ENCODE measurements at places on chromosomes 12 and 14.
A peak's percentile ranks its signal among the peaks of the same experiment; 100 is the strongest.

DNA sequence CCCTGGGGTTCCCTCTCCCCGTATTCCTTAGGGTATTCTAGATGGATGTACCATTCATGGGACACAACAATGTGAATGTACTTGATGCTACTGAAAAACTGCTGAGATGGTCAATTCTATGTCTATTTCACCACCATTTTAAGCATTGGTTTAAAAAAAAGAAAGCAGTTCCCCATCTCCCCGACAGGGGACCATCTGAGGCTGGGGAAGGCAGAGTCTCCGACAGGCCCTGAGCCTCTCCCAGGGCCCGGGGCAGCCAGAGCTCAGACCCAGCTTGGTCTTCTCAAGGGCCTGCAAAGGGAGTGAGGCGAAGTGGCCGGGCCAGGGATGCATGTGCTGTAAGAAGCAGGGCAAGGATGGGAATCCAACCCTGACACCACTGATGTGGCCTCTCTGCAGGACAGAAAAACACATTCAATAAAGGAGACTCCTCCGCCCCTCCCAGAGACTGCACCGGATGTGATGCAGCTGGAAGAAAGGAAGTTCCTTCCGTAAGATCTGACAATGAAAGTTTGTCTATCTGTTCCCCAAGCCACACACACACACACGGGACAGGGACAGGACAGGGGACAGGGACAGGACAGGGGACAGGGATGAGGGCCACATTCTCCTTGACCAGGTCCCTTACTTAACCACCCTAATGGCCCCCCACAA, 234.1 kb downstream of the BCL11B start:
- no peak for DNase-seq

DNA sequence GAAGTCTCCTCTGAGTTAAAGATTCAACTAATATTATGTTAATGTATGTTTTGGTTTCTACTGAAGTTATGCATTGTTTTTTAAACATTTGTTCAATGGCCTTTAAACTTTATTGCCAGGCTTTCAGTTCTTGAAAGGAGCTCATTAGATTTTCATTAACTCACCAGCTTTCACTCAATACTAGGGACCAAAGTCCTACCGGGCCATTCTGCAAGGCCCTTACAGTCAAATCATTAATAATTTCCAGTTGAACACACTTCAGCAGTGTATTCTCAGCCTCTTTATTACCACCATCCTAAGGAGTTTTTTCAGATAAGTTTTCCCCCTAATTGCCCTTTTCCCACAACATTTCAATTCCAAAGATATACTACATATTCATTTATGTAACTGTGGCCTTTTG, 409.2 kb downstream of the DIO2 start:
- DNase-seq = no peak

- DNase-seq = no peak
These were observed 154.7 kb downstream of the ADGRD1 start for GRCh38 chr12:131108177-131108955.

GRCh38 chr14:101087614-101088394, 184.3 kb upstream of the RTL1 start:
- DNase-seq = no peak

- no peak for DNase-seq
These were observed 38.6 kb upstream of the NRXN3 start for GRCh38 chr14:78131616-78132015.

DNA sequence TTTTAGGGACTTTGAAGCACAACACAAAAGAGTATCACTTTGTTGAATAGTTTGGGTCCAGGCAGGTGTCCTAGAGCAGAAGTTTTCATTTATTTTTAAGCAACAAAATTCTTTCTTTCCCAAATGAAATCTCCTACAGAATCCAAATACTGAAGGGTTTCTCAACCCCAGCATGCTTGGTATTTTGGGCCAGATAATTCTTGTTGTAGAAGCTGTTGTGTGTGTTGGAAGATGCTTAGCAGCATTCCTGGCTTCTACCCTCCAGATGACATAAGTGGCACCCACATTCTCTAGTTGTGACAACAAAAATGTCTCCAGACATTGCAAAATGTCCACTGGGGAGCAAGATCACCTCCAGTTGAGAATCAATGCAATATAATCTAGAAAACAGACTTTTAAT, 97.8 kb downstream of the PRKCH start:
- DNase-seq = no peak

GRCh38 chr12:131454418-131455217, 256.3 kb upstream of the SFSWAP start:
- peak; percentile 10 for DNase-seq

DNA sequence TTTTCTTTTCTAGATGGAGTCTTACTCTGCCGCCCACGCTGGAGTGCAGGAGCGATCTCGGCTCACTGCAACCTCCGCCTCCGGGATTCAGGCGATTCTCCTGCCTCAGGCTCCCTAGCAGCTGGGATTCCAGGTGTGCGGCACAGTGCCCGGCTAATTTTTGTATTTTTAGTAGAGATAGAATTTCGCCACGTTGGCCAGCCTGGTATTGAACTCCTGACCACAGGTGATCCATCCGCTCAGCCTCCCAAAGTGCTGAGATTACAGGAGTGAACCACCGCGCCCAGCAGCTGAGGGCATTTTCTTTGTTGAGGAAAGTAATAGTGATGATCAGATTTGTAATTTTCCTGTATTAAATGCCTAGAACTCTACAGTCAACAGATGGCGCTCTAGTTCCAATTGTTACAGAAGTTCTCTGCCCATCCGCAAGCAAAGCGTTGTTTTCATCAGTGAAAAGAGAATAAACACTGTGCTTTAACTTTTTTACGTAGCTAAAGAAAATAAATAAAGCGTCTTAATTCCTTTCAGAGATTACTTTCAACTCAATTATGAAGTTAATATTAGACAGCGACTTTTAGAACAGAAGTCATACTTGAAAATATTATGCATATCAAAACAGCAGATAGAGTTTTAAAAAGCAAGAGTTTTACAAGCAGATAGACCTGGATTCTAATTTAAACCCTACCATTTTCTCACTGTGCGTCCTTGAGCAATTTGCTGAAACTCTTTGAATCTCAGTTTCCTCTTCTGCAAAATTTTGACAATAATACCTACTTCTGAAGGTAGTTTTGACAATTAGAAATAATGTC, 335.1 kb downstream of the DUSP6 start:
- DNase-seq = peak; percentile 54

GRCh38 chr14:51951656-51952055, 37.7 kb upstream of the RTRAF start:
- no peak for DNase-seq

- DNase-seq = no peak
These were observed 3.1 kb upstream of the CDCA4 start for GRCh38 chr14:105023791-105024480.

- no peak for DNase-seq
These were observed 99.1 kb upstream of the NAP1L1 start for GRCh38 chr12:76183459-76184186.

GRCh38 chr12:99372257-99372920, 275.2 kb upstream of the GARIN6 start:
- DNase-seq = no peak

GRCh38 chr12:114958538-114958937, 274.6 kb upstream of the TBX3 start:
- no peak for DNase-seq

DNA sequence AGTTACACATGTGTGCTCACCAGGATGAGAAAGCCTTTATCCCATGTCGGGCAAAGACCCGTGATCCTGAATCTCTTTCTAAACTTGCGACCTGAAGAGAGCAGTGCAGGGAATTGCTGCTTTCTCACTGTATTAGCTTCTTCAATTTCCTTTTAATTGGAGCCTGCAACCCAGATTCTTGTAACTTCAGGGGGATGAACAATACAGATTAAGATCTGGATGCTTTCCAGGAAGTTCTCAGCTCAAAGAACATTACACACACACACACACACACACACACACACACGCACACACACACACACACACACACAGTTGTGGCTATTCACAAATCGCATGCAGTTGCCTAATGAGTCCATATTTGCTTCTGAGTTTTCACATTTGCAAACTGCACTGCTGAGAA, 268.3 kb downstream of the NPAS3 start:
- DNase-seq = no peak
